ENCODE measurements at places on chromosomes 3 and 15.

- DNase-seq: no peak
Measured at GRCh38 chr3:14823910-14824629, 5.3 kb downstream of the FGD5 start.

DNA sequence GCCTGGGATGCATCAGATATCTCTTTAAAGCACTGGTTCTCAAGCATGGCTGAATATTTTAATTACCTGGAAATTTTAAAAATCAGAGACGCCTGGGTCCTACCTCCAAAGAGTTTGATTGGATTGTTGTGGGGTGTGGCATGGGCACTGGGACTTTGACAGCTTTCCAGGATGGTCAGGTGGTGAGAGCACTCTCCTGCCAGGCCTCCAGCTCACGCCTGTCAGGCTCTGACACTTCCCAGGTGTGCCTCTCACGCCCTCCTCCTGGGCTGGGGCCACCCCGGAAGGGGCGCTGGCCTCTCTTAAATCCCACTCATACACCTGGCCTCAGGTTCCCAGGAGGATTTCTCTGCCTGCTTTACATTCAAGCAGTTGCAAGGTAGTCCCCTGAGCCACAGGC is 48.5 kb downstream of the AMOTL2 start:
- DNase-seq: no peak

- DNase-seq: no peak
Measured at GRCh38 chr3:57805674-57806073, 49.6 kb downstream of the SLMAP start.

GRCh38 chr3:41502481-41502880 is 303.2 kb downstream of the CTNNB1 start:
- DNase-seq: no peak

DNA sequence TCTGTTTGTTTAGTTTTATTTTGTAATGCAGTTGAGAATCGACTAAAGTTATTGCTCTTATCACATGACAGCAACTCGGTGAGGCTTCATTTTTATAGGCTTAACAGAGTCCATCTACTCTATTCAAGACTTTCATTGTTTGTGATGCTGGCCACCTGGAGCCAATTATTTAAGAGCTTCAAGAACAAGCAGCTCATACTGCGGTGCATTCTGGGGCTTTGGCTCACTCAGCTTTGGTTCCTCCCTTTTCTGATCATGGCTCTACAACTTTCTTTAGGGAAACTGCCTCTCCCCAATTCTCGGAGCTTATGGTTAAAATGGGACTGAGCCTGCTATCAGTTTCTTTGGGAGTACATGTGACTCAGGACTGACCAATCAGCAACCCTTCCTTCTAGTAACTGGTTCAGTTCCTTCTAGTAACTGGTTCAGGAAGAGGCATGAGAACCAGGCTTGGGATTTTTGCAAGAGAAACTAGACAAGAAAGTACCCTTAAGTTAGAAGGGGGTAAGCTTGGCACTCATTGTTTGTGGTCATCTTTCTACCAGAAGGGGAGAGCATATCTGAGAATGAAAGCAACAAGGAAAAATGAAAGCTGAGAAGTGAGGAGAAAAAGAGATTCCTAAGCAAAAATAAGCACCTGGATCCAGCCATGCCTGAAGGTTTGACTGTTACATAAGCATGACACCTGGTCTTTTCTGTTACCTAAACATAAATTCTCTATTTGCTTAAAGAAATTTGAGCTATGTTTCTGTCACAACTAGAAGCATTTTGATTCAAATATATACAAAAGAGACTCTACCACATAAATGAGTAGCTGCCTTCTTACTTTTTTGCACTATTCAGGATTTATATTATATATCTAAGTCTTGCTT is 24.1 kb upstream of the ARHGEF3 start:
- no peak for DNase-seq

GRCh38 chr3:13002398-13003124 is 70.7 kb downstream of the IQSEC1 start:
- no peak for DNase-seq

All from NCI-H2171 (cell line).